ENCODE measurements at places on chromosomes 3 and 15.

DNA sequence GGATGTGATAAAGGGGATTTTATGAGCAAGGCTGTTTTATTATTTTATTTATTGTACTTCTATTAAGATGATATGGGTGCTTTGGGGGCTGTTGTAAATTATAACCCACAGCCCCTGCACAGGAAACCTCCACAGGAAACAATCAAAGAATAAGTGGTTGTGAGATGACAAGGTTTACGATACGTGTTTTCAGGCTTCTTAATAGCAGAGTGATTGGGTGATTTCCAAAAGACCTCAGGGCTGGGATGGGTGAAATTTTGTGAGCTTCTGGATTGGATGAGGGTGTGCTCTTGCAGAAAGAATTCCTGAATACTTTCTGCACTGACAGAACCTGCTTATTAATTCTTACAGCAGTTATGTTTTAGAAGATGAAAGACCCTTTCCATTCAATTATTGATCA is 21.4 kb downstream of the CHL1 start:
- no peak for DNase-seq

DNA sequence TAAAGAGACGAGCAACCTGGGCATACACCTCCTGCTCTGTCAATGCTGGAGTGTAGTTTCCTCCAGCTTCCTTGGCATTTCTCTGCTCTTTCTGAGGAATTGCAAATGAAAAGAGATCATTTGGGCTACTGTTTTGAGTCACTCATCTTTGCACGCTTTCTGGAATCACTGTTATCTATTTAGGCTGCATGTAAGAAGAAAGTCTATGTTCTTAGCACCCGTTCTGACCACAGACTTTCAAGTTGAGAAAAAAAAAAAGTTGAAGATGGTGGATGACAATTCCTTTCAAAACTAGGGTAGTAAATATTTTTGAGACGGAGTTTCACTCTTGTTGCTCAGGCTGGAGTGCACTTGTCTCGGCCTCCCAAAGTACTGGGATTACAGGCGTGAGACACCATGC is 41.3 kb downstream of the SIN3A start:
- no peak for DNase-seq

GRCh38 chr3:171755656-171756055 is 54.6 kb downstream of the PLD1 start:
- no peak for DNase-seq

DNA sequence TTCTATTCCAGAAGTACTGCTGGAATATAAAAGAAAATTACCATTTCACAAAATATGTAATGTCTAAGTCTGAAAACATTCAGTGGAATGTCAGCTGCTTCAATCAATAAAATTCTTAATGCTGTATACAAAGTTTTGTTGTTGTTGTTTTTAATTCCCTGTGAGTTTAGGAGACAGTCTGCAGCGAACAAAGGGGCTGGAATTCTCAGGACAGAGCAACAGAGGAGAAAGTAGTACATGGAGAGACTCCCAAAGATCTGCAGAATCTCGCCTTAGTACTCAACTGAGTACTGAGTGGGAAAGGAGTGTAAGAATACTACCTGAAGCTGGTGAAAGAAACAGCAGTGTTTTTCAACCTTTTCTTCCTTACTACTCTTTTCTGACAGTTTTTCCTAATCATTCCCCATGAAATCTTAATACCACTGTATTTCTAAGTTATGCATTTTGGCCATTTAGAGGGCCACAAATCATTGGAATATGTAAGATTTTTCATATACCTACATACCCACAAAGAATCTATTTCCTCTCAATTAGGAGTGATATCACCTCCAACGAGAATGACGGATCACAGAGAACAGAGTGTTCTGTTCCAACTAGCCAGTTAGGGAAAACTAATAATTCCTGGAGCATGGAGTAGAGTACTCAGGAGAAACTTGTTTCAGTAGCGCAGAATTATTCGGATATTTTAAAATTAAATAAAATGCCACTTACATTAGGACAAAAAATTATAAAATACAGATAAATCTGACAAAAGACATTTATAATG is 16.0 kb downstream of the ANKRD28 start:
- no peak for DNase-seq

- no peak for DNase-seq
Measured at GRCh38 chr3:52450489-52451236, 3.2 kb downstream of the TNNC1 start.

DNA sequence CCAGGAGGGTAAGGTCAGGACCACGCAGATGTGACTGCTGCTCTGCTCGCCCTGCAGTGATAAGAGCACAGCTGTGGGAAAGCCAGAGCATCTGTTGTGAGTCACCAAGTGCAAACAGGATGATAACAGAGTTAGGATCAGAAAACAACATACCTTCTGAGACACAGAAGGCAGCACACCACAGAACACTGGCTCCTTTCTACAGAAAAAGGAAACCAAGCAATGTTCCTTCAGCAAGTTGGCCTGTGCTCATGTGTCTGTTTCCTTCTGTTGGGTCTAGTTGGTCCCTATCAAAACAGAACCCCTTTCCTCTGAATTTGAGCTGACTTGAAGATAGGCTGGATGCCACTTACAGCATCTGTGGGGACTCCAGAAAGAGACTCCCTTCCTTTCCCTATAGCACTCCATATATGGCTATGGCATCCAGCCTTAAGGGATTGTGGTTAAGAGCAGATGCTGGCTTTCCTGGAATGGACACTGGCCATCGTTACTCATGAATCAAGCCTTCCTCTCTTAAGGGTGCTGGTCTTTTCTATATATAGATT is 440.7 kb upstream of the THBS1 start:
- DNase-seq = no peak

GRCh38 chr15:81304226-81304625 is 19.7 kb downstream of the STARD5 start:
- no peak for DNase-seq

DNA sequence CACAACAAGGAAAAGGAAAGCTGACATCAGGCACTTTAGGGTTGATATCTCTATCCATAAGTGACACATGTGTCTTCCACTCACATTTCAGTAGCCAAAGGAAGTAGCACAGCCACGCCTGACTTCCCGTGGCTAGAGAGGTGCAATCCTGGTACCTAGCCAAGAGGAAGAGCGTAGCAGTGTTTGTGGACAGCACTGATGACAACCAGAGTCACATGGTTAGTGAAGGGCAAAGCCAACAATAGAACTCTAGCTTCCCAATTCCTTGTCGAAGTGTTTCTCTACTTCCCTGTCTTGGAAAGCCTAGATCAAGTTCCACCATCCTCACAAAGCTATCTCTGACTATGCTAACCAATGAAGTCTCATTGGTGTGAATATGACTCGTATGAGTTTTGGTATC is 189.2 kb downstream of the RSL24D1 start:
- no peak for DNase-seq

DNA sequence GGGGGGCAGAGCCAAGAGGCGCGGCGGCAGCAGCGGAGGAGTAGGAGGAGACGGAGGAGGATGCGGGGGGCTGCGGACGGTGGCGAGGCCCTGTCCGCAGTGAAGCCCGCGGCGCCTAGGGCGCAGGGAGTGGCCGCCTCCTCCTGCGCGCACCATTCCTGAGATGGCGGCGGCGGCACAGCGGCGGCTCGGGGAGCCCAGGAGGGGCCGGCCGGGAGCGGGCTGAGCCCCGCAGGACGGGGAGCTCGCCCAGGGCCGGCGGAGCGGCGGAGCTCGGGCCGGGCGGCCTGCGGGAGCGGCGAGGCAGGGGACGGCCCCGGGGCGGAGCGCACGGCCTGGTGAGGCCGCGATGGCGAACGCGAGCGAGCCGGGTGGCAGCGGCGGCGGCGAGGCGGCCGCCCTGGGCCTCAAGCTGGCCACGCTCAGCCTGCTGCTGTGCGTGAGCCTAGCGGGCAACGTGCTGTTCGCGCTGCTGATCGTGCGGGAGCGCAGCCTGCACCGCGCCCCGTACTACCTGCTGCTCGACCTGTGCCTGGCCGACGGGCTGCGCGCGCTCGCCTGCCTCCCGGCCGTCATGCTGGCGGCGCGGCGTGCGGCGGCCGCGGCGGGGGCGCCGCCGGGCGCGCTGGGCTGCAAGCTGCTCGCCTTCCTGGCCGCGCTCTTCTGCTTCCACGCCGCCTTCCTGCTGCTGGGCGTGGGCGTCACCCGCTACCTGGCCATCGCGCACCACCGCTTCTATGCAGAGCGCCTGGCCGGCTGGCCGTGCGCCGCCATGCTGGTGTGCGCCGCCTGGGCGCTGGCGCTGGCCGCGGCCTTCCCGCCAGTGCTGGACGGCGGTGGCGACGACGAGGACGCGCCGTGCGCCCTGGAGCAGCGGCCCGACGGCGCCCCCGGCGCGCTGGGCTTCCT is at the start of gene GPR27:
Gene GPR27 (plus strand): TSS at position 155 of the 909 bp plus-strand sequence. CDS start 195 bp downstream, at position 350.
- no peak for DNase-seq

GRCh38 chr3:128081846-128082245 is 29.6 kb downstream of the SEC61A1 start:
- DNase-seq = no peak

DNA sequence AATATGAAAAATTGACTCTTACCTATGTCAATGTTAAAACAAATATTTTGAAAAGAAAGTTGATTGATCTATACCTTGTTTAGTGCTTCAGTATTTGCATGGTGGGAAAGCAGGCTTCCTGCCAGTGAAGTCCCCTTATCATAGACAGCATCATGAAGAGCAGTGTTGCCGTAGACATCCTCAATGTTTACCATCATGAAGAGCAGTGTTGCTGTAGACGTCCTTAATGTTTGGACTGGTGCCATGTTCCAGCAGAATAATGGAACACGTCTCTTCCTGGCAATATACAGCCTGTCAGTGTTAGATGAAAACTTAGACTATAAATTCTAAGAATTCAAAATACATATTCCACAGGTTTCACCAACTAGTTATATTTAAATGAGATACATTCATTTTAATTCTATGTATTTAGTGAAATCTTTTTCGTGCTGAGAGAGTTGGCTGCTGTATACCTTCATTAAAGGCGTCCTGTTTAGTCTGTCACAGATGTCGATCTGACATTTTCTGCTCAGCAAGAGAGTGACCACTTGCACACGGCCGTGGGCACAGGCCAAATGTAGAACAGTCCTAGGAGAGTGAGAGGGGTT is 116.8 kb downstream of the LMLN start:
- no peak for DNase-seq

DNA sequence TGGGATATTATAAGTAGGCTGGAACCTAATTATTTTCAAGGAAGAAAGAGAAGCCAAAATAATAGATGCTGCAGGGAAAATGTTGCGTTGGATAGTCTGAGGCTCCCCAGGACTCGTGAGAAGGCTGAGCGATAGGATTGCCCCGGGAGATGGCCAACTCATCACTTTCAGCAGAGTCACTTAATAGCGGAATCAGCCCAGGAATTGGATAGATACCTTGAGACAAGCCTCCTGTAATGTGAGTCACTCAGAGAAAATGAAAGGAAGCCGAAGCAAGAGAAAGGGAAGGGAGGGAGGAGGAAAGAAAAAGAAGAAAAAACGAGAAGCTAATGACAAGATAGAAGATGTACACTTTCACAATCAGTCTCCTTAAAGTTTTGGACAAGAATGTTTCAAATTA is 94.3 kb downstream of the SQOR start:
- DNase-seq = no peak
